ENCODE measurements at places on chromosomes 5 and 9.

- no peak for DNase-seq
Measured at GRCh38 chr5:122056913-122057312, 21.1 kb downstream of the LOX start.

DNA sequence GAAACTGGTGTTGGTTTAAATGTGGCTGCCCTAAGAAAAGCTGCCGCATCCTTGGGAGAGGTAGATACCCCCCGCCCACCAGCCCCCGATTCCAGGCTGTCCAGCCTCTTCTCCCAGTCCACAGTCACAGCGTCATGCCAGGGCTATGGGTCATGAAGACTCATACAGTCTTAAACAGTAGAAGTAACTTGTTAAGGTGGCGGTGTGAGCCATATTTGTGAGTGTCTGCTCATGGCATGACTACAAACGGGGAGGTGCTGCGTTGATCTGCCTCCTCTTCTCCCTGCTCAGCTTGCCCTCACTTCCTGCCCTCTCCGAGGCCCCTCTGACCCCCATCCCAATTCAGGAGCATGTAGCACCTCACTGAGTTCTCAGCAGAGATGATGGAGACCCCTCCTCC lies 20.8 kb downstream of the FGD3 start:
- DNase-seq: no peak

DNA sequence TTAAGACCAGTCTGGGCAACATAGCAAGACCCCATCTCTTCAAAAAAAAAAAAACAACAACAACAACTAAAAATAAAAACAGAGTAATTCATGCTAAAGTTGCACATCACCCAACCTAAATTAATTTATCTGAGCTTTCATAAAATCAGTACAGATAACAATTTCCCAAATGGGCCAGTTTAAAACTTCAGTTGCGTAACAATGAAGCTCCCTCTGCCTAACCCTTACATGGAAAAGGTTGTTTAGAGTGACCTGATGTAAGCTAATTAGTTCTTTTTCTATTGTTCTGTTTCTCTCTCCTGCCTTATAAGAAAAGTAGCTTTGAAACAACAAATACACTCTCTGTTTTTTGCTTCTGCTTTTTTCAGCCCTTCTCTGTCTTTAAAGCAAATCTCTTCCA lies 46.2 kb upstream of the SLC28A3 start:
- no peak for DNase-seq

DNA sequence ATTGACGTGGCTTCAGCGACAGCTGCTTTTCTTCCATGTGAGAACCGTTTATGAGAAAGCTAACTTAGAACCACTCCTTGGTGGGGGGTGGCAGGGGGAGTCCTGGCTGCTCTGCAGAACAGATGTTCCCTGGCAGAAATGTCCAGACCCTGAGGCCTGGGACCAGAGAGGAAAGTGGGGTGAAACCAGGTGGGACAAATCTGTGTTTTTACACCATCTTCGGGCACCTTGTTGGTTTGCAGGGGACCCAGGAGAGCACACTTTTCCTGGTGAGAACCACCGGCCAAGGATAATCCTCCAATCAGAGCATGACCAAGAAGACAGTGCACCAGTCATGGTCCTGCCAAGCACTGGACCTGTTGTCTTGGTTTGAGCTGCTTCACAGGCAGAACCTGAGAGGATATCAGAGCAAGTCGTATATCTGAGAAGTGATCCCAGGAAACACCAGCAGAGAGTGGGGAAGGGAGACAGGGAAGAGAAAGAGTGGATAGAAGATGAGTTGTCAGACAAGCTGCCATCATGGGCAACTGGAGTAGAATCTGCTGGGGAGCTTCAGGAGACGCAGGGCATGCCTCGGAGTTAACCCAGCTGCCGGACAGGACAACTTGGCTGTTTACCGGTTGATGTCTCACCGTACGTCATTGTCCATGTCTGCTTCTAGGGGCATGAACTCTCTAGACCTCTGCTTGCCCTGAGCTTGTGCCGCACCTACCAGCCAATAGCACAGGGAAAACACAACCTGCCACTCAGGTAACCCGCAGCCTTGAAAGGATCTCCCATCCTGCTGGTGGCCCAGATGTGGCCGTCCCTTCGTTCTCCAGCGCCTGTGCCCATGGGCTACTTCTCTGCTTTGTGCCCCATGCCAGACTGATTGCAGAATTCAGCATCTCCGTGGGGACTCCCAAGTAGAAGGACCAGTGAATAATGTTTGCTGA lies 178.4 kb upstream of the MVB12B start:
- DNase-seq: no peak

- DNase-seq: no peak
Measured at GRCh38 chr9:123453831-123454321, 97.9 kb downstream of the CRB2 start.
